ENCODE measurements at places on chromosomes 7 and 10.

GRCh38 chr10:7195118-7195517, 215.7 kb downstream of the SFMBT2 start:
- DNase-seq: no peak

- DNase-seq: no peak
Measured at GRCh38 chr10:123529146-123529760, 136.9 kb upstream of the GPR26 start.

GRCh38 chr10:99233689-99234037, 2.0 kb downstream of the HPSE2 start:
- no peak for DNase-seq

DNA sequence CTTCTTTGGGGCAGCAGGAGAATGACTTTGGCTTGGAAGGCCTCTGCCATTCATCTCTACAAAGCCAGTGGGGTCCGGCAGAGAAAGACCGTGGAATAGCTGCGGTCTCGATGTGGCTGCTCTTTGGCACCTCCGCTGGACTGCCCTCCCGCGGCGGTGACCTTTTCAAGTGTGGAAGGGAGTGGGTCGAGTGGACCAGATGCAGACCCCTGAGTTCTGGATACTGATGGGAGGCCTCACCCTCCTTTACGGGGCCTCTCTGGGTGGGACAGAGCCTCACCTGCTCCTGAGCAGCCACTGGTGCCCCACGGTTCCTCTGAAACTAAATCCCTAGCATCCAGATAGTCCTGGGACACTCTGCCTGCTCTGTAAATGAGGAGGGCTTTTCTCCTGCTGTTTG, 113.1 kb downstream of the NT5C2 start:
- no peak for DNase-seq

DNA sequence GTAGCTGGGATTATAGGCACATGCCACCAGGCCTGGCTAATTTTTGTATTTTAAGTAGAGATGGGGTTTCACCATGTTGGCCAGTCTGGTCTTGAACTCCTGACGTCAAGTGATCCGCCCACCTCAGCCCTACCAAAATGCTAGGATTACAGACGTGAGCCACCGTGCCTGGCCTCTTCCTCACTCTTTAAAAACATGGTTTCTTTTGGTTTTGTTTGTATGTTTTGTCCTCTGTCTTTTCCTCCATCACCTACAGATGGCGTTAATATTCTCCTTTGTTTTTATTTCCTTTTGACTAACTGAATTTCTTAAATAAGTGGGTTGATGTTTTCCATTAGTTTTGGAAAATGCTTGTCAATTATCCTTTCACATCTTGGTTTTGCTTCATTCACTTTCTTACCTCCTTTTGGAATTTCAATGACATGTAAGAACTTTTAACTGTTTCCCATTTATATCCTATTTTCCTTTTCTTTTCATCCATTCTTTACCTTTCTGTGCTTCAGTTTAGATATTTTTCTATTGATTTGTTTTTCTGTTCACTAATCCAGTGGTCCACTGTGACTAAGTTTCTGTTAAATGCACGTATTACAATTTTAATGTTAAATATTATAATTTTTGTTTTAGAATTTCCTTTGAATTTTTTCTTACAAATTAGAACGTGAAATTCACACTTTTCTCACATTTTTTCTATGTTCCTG, 104.1 kb downstream of the ZNF467 start:
- no peak for DNase-seq

GRCh38 chr10:30238836-30239235, 110.2 kb downstream of the MTPAP start:
- no peak for DNase-seq

- DNase-seq: no peak
Measured at GRCh38 chr7:80133361-80134114, 1.1 kb upstream of the GNAI1 start.

- DNase-seq: no peak
Measured at GRCh38 chr10:29326886-29327745, 38.2 kb downstream of the LYZL1 start.

GRCh38 chr7:77858278-77858677, 59.7 kb downstream of the PHTF2 start:
- no peak for DNase-seq

- no peak for DNase-seq
Measured at GRCh38 chr7:1767524-1767923, 97.4 kb downstream of the ELFN1 start.
